ENCODE measurements at places on chromosomes 6 and 20. TPM values are rescaled to one million over a fixed set of nuclear protein-coding genes. Genes with fewer than 3 reads are reported as not detected.

GRCh38 chr6:152018876-152019275, 211.4 kb downstream of the ESR1 start:
- DNase-seq: no peak

GRCh38 chr6:39102071-39102820, 12.7 kb downstream of the SAYSD1 start:
- no peak for DNase-seq

DNA sequence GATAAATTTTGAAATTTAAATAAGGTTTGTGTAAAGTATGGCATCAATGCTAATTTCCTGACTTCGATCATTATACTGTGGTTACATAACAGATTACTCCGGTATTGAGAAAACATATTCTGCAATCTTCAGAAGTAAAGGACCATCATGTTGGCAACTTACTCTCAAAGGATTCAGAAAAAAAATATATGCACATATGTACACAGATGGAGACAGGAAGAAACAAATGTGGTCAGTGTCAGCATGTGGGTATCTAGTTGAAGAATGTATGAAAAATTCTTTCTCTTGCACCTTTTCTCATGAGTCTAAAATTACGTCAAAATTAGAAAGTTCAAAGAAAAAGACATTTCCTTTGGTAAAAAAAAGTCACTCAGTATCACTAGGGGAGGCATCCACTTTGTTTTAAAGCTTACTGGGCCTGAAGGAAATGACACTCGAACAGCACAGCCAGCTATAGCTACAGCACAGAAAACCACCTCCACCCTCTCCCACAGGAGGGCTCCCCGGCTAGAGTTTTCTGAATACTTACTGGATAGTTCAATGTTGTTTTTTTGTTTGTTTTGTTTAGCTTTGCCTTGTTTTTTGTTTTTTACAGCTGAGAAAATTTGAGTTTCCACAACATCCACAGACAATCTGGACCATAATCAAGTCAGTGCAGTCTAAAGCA, 317.2 kb upstream of the AGPAT4 start:
- DNase-seq: no peak

DNA sequence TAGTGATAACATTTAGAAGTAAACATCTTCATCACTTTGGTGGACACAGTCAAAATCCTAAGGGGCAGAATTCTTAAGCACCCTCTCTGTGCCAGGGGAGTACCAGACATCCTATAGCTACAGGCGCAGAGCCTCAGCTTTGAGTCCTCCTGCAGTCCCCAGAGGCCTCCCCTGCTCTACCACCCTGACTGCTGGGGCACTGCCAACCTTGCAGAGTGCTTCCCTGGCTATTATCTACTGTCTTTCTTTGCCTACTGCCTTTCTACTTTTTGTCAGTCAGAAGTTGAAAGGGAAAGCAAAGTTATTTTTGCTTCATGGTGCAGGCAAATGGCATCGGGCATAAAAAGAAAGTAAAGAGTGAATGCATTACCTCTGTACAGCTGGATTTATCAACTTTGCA, 80.1 kb downstream of the AIG1 start:
- DNase-seq: no peak

DNA sequence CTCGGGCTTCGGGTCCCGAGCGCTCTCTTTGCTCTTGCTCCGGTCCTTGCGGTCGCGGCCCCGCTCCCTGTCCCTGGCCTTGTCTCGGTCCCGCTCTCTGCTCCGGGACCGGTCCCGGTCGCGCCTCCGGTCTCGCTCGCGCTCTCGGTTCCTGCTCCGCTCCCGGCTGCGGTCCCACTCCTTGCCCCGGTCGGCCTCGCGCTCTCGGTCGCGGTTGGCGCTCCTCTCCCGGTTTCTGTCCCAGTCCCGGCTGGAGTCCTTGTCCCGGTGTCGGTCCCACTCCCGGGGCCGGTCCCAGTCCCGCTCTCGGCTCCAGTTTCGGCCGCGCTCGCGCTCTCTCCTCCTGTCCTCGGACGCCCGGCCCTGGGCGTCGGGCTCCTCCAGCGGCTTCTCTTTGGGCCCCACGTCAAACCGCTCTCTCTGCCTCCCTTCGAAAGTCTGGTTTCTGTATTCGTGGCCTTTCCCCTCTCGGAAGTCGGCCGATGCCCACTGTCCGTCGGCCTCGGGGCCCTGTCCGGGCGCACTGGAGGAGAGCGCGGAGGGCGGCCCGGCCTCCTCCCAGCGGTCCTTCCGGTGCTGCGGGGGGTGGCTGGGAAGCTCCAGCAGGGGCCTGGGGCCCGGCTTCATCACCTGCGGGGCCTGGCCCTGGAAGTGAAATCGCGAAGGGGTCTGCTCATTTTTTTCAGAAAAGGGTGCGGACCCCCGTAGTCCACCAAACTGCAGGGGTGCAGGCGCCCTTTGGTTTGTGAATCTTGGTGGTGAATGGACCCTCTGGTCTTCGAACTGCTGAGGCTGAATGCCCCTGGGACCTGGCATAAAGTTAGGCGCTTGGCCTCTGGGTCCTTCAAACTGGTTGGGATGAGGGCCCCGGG, 17.9 kb upstream of the TCFL5 start:
- DNase-seq: no peak

DNA sequence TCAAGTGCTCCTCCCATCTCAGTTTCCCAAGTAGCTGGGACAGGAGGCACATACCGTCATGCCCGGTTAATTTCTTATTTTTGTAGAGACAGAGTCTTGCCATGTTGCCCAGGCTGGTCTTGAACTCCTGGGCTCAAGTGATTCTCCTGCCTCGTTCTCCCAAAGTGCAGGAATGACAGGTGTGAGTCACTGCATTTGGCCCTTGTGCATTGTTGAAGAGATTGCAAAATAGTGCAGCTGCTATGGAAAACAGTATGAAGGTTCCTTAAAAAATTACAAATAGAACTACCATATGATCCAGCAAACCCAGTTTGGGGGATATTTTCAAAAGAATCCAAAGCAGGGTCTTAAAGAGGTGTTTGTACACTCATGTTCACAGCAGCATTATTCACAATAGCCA, 69.1 kb downstream of the GJA10 start:
- no peak for DNase-seq

GRCh38 chr20:10505827-10506226, 70.7 kb downstream of the SLX4IP start:
- DNase-seq: no peak

GRCh38 chr6:11263291-11263775, 30.9 kb upstream of the NEDD9 start:
- DNase-seq: no peak

CAGE1 gene
- total RNA-seq: 0.09 TPM

BACH2 gene
- 34.1 TPM for total RNA-seq

GABRR1 gene
- total RNA-seq: not detected

CBLN4 gene
- total RNA-seq: not detected

Measured in mesothelial cell of epicardium (in vitro differentiated cells).